ENCODE measurements at places on chromosomes 11 and 22.

DNA sequence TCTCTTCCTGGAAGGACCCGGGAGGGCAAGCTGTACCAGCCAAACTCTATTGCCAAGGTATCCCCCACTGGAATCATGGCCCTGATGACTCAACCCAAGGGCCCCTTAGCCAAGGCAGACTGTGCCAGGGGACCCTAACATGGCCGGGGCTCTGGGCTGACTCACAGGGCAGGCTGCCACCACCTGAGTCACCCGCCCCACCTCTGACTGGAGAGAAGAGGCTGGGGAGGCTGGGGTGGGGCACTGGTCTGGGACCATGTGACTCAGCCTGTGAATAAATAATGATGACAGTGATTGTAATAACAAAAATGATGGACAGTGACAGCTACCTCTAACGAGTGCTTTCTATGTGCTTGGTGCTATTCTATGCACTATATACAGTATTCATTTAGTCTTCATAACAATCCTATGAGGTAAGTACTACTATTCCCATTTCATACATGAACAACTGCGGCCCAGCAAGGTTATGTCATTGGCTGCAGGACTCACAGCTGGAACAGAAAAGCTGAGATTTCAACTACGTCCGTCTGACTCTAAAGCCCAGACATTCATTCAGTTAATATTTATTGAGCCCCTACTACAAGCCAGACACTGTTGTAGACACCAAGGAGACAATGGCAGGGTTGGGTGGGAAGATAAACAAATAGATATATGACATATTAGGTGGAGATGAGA lies 84.2 kb downstream of the FBXO7 start:
- DNase-seq, result no peak

- DNase-seq, result no peak
Observed at GRCh38 chr11:131299598-131300438, 70.6 kb upstream of the NTM start.

- peak; percentile 3 for DNase-seq
Observed at GRCh38 chr11:2587132-2587930, 112.5 kb downstream of the KCNQ1OT1 start.

DNA sequence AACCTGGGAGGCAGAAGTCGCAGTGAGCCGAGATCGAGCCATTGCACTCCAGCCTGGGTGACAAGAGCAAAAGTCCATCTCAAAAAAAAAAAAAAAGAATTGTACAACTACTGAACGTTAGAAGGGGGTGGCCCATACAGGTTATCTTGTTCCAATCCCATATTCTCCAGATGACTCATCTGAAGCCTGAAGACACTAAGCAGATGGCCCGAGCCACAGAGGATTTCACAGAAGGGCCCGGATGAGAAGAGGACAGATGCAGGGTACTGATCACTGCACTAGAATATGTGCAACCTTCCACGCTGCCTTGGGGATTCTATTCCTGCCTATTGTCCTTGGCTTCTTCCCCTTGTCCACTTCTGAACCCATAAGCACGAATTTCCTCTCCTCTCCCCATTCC lies 70.9 kb upstream of the UBASH3B start:
- no peak for DNase-seq

DNA sequence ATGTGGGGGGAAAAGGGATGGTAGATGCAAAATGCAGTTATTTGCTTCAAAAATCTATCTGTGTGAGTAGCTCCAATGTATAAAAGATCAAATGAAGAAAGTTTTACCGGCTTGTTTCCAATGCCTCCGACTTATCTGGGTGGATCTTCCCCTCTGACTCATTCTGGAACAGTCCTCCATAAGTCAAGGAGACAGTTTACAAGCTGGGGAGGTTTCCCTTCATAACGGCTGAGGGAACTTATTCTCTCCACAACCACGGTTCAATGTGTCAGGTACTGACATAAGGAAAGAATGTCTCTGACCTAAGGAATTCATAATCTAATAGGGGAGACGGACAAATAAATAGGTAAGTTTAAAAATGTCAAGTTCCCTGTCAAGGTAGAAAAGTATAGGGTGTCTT lies 49.7 kb upstream of the BIRC3 start:
- DNase-seq, result no peak

GRCh38 chr11:113593698-113594308 lies 112.3 kb downstream of the TMPRSS5 start:
- DNase-seq, result no peak

- peak; percentile 45 for DNase-seq
Observed at GRCh38 chr22:26330971-26331625, 98.0 kb upstream of the ASPHD2 start.

DNA sequence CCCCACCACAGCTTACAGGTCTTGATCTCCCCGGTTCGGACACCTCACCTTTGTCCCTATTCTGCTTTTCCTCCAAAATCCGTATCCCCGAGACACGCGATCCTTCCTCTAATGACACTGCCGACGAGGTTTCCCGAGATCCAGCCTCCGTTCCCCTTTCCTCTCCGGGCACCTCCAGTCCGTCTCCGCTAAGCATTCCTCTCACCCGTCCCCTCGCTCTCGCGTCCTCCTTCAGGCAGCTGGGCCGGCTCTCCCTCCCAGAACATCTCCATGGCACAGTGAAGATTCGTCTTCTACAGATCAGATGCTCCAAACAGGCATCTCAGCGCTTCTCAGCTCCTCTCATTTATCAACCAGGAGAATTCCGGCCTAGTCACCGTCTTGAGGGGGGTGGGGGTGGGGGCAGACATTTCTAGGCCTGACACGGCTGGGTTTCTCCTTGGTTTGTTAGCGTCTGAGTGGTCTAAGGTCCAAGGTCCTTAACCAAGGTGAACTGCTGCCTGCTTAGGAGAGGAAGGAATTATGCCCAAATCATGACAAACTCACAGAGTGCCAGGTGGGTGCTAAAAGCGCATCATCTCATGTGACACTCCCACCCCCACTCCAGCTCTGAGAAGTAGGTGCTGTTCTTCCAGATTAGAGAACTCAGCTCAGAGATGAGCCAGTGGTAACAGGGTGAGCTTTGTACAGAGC lies at the start of gene SPTBN2:
TSS of gene SPTBN2 (minus strand) at position 524 of the 693 bp plus-strand sequence. CDS start 7,976 bp downstream, outside the sequence.
- DNase-seq, result no peak

GRCh38 chr22:30876221-30876751 lies 92.3 kb downstream of the MORC2 start:
- DNase-seq, result no peak

DNA sequence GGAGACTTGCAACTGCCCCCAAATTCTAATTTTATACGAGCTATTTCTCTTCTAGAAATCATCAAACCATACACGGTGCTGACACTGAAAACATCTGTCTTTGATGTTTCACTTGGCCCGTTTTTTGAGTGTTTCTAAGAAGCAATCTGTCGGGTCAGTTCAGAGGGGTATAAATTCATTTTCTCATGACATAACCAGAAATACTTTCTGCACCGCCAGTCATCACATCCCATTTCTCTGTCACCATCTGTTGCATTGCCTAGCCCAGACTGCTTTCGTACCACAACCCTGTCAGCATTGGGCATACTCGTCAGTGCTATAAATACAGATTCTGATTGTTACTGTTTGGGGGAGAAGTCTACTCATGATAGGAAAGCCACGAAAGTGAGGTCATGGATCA lies 63.1 kb upstream of the CCDC90B start:
- no peak for DNase-seq

- DNase-seq, result no peak
Observed at GRCh38 chr11:121645001-121645400, 192.2 kb upstream of the SORL1-AS1 start.

GRCh38 chr22:29623553-29624169 lies 20.2 kb downstream of the NF2 start:
- no peak for DNase-seq

GRCh38 chr11:73578592-73579185 lies 19.2 kb downstream of the FAM168A start:
- DNase-seq, result no peak

DNA sequence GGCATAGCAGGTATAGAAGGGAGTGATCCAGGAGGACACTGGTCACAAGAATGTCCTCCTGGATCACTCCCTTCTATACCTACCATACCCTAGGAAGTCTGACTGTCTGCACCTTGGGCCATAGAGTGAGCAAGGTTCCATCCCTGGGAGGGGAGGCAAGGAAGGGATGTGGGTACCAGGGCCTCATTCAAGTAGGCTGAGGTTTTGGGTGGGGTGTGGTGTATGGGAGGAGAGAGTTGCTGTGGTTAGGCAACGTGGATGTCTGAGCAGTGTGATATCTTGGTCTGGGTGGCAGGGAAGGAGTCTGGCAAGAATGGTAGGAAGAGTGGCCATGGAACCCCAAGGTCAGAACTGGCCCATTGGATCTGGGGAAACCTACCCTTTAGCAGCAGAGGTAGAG lies 13.2 kb downstream of the PPFIBP2 start:
- DNase-seq, result no peak

DNA sequence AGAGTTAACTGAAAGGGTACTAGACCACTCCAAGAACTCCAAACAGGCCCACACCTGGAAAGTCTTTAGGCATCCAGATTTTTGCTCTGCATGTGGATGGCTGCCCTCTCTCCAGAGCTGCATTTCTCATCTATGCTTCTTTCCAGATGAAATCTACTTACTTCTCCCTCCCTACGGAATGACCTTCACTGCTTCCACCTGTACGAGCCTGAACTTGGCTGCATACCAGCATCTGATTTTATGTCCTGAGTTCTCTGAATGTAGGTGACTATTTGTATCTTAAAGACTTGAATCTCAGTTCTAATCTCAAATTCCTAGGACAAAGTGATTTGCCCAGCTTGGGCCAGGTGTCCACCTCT lies 13.3 kb downstream of the CELF1 start:
- DNase-seq, result no peak

DNA sequence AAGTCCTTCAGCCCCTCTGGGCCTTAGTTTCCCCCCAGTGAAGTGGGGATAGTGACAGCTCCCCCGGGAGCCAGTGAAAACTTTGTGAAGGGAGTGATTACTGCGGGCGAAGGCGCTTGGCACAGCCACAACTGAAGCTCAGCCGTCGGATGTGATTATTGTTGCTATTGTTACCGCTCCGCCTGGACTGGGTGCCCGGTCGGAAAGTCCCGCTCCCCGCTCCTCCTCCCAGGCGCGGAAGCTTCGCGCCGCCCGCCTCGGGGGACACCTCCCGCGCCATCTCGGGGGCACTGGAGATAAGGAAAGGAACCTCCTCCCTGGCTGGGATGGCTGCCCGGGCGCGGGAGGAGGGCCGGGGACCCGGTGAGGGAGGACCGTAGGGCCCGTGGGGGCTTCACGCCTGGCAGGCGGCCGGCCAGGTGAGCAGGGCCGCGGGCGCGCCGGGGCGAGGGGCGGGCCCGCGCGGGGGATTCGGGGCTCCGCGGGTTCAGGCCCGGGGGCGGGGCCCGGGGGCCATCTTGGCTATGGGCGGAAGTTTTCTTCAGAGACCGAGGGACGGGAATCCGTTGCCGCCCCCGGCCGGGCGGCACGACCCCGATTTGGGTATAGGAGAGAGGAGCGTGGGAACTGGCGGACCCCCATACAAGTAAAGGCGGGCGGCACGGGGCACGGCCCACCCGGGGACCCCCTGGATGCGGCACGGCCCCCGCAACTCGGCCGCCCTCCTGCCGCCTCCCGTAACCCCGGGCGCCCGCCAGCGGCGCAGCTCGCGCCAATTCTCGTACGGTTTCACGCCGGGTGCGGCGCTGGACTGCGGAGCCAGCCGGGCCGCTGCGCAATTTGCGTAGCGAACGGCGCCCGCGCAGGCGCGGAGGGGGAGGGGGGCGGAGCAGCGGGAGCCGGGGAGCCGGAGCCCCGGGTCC lies at the start of gene GPR137:
TSS of gene GPR137 (plus strand) at position 887 of the 923 bp plus-strand sequence. CDS start 677 bp downstream, outside the sequence.
- peak; percentile 88 for DNase-seq

- peak; percentile 98 for DNase-seq
Observed at GRCh38 chr11:73760679-73761402, at the start of gene RAB6A. Gene RAB6A, minus strand, starts transcription at chr11:73761074. Its CDS starts 439 bp downstream, at chr11:73760635.

GRCh38 chr11:32069361-32070058 lies 21.4 kb upstream of the RCN1 start:
- DNase-seq, result no peak
